ENCODE measurements at places on chromosomes 5 and 9.
A peak's percentile ranks its signal among the peaks of the same experiment; 100 is the strongest.

DNA sequence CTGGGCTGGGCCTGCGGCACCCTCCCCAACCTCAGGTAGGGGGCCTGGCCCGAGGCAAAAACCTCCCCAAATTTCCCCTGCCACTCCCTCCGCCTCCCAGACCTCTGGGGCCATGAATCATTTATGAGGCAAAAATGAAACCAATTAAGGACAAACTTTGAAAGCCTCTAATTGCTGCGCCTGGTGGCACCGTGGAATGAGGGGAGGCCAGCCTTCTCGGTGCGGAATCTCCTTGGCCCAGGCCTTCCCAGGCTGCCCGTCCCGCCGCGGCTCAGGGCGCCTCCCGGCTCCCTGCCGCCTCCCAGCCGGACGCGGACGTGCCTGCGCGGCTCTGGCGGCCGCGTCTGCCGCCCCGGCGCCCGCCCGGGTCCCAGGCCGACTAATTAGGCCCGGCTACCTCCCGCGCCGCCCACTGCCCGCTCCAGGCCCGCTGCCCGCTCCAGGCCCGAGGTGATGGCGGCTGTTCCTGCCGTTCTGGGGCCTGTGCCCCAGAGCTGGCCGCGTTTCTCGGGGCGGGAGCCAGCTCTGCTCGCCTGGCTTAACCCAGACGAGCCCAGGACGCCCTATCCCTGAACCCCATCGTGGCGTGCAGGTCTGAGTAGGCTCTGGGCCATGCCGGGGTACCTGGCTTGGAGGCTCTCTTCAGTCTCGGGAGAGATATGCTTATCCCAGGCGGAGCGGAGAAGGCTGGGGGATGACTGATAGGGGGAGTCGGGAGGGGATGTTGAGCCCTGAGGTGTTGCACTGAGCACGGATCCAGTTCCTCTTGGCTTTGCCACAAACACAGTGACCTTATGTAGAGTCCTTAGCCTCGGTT is 20.1 kb downstream of the CXXC5 start:
- DNase-seq, result peak; percentile 74

DNA sequence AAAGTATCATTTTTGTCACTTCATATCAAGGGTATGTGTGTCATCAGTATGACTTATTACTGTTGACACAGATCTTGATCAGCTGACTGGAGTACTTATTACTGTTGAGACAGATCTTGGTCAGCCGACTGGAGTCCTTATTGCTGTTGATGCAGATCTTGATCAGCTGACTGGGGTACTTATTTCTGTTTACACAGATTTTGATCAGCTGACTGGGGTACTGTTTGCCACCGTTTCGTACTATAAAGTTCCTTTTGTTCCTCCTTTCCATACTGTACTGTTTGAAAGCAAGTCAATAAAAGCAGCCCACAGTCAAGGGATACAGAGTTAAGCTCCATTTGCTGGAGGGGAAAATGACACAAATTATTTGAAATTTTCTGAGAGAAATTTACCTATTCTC is 347.3 kb downstream of the CDH12 start:
- DNase-seq, result no peak

- DNase-seq, result peak; percentile 70
Observed at GRCh38 chr9:108271646-108272348, 584.0 kb downstream of the ACTL7B start.

- no peak for DNase-seq
Observed at GRCh38 chr5:117473165-117473564, 898.5 kb upstream of the SEMA6A start.

Measured in fibroblast of skin of scalp (primary cell).